GM10248 (cell line): ENCODE measurements at places on chromosomes 12 and 14.
A peak's percentile ranks its signal among the peaks of the same experiment; 100 is the strongest.

- DNase-seq, result no peak
Measured at GRCh38 chr12:127336416-127336815, 930.6 kb upstream of the TMEM132C start.

DNA sequence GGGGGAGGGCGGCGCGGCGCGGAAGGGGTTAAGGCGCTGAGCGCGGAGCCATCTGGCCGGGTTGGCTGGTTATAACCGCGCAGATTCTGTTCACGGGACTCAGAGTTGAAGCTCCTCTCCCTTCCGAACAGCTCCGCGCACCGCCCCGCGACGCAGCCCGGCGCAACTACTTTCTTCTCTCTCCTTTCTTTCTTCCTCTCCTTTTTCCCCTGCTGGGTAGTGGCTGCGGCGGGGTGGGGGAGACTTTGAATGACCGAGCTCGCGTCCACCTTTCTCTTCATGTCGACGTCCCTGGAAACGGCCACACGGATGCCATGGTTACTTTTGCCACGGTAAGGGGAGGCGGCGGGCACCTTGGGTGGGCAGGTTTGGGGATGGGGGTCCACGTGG, at the start of gene NTF3:
Gene NTF3 (plus strand): TSS at position 98 of the 390 bp plus-strand sequence. CDS start 217 bp downstream, at position 315.
- DNase-seq, result no peak

GRCh38 chr12:65891219-65891618, 66.9 kb downstream of the HMGA2 start:
- no peak for DNase-seq

GRCh38 chr12:29782871-29783772, 620 bp downstream of the TMTC1 start:
- no peak for DNase-seq

GRCh38 chr12:68977909-68978610, 45.1 kb upstream of the CPM start:
- DNase-seq, result no peak

DNA sequence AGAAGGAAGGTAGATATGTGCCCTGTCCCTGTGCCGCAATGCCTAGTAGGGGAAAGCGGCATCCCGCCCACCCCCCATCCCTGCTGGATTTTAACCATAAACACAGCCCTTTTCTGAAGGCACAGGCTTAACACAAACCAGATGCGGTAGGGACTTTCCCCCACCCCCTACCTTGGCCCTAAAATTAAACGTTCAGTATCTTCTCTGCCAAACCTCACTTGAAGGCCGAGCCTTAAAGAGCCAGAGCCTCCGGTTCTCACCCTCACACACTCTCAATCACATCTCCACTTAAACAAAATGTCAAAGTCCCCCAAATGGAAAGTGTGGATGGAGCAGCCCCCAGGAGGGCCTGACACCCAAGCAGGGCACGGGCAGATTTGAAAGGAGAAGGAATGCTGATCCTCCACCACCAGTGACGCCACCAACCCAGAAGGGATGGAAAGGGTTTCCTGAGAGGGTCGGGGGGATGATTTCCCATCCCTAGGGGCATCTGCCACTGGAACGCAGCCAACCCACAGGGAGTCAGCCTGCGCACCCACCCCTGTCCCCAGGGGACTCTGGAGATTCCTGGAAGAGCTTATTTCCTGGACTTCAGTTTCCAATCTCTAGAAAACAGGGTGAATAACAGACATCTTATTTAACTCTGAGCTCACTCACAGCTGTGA, 26.4 kb downstream of the ACTN1 start:
- DNase-seq, result no peak

DNA sequence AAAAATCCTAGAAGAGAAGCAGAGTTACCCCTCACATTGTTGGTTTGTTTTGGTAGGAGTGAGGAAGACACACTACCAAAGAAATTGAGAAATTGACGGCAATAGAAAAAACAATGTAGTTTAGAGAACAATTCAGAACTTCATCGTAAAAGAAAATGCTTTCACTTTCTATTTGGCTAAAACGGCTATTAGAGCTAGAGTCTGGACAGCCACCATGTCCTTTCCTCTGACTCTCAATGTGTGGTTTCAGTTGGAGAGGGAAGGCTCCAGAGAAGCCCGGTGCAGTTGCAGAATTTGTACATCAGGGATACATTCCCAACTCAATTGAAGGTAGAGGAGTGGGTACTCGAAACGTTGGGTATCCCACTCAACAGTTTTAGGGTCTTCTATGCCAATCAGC, 535.3 kb downstream of the GALC start:
- DNase-seq, result no peak

- DNase-seq, result peak; percentile 58
Measured at GRCh38 chr12:113088971-113089756, 32.6 kb downstream of the DTX1 start.

GRCh38 chr14:65413739-65414045, 1.2 kb downstream of the FUT8 start:
- no peak for DNase-seq

DNA sequence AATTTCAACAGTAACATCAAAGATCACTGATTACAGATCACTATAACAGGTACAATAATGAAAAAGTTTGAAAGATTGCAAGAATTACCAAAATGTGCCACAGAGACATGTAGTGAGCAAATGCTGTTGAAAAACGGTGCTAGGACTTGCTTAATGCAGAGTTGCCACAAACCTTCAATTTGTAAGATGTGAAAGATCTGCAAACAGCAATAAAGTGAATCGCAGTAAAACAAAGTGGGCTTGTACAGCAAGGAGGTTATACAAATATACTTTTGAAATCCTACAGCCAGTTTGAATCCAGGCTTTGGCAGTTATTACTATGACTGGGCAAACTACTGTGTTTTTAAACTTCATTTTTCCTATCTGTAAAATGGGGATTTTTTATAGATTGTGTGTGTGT, 1.0 kb upstream of the PLEKHA5 start:
- DNase-seq, result no peak

DNA sequence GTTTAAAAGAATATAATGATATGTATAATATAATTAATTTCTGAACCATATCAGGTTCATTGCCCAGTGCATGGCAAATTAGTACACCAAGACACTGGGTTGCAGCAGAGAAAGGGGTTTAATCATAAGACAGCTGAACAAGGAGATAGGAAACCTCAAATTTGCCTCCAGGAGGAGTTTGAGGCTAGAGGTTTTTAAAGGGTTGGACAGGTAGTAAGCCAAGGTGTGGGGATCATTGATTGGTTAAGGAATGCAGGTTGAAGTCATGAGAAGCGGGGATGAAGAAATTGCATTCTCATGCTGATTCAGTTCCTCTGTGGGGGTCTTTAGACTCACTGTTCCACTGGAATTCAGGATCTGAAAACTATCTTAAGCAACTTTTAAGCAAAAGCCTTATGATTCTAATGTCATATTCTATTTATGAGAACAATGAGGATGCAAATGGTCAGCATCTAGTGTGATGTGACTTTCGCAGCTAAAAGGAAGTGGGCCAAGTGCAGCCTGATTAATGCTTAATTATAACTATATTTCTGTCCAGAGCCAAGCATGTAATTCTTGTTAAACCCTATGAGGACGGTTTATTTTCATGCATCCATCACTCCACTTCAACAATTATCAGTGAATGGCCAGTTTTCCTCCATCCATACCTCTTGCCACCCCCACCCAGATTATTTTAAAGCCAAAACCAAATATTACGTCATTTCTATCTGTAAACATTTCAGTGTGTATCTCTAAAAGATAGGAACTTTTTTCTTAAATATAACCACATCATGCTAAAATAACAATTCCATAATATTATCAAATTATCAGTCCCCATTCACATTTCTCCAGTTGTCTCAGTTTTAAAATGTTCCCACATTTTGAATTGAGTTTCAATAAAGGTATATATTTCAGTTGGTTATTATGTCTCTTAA, 14.9 kb downstream of the RNF212B start:
- DNase-seq, result no peak

DNA sequence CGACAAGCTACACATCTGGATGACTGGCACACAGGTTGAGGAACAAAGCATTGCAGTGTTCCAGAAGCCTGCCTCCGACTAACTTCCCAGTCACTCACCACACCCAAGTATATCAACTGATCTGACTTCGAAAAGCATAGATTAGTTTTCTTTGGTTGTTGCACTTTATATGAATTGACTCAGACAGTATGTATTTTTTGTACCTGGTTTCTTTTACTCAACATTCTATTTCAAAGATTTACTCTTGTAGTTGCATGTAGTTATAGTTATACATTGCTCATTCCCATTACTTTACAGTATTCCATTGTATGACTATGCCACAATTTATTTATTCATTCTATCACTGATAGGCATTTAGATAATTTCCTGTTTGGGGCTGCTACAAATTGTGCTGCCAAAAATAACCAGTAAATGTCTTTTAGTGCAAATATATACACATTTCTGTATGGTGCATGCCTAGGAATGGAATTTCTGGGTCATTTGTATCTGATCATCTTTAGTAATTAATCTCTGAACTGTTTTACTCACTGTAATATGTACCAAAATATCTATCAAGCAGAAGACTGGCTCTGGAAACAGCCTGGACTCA, 17.8 kb downstream of the PLCZ1 start:
- DNase-seq, result no peak

- DNase-seq, result peak; percentile 30
Measured at GRCh38 chr14:78933948-78934524, 763.9 kb downstream of the NRXN3 start.

- DNase-seq, result no peak
Measured at GRCh38 chr14:93114713-93115068, 1.0 kb downstream of the ITPK1 start.

GRCh38 chr14:97975962-97976361, 1178.8 kb downstream of the VRK1 start:
- DNase-seq, result no peak

- no peak for DNase-seq
Measured at GRCh38 chr14:34980337-34980900, 2.4 kb upstream of the SRP54 start.

- DNase-seq, result peak; percentile 76
Measured at GRCh38 chr12:9039397-9039977, 50.1 kb downstream of the KLRG1 start.

DNA sequence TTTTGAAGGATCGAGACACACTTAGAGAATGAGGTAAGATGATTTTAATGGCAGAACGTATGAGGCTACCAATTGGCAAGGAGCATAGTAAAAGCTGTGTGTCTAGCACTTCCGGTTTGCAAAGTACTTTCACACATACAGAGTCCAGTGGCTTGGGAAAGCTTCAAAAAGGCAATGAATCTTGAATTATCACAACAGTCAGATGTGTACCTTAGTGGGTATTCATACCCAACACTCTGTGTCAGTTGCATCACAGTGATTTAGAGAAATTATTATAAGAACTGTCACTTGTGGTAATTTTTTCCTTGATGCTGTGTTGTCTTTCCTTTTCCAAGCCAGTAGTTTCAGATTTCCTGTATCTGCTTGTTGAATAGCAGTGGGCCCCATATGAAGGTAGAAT, 424.1 kb downstream of the PCNX1 start:
- no peak for DNase-seq

- no peak for DNase-seq
Measured at GRCh38 chr12:57166971-57167371, 19.6 kb upstream of the LRP1-AS start.

GRCh38 chr14:105641075-105641937, 114.9 kb downstream of the TMEM121 start:
- no peak for DNase-seq

DNA sequence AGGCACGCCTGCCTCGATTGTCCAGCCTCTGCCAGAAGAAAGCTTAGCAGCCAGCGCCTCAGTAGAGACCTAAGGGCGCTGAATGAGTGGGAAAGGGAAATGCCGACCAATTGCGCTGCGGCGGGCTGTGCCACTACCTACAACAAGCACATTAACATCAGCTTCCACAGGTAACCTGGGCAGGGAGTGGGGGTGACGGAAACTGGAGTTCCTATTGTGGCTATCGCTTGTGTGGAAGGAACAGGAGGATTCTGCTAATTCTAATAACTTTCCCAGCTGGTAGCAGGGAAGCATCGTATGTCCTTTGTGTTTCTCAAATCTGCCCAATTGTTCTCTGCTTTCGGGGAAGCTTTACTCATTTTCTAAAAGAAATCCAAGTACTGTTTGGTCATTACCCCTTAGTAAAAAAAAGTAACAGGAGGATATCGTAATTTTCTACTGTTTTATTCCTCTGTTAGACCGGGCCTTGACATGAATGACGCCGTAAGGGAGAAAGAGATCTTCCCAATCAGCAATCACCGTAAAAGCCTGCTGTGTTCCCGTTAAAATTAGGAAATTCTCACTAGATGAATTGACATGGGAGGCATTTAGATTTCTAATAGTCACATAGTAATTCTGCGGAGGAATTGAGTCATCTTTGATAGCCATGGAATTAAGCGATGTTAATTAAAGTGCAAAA, 449 bp downstream of the THAP2 start:
- DNase-seq, result no peak

DNA sequence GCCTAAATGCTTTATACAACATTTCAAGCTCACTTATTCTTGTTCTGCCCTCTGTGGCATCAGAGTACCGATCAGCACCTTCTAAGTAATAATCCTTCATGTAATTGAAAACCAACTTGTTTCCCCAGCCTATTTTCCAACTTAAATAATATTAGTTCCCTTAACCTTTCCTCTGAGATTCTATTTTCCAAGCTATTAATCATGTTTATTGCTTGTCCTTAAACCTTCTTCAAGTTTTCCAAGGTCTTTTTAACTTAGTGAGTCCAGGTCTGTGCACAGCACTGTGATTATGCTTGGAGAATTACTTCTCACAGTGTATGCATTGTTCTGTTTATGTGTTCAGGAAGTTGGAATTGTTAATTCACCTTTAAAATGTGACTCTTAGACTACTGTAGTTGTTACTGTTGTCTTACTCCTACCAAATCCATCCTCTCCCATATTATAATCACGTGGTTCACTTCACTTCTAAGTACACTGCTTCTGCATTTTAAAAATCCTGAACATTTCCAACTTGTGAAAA, 1039.3 kb upstream of the FOXG1 start:
- no peak for DNase-seq

DNA sequence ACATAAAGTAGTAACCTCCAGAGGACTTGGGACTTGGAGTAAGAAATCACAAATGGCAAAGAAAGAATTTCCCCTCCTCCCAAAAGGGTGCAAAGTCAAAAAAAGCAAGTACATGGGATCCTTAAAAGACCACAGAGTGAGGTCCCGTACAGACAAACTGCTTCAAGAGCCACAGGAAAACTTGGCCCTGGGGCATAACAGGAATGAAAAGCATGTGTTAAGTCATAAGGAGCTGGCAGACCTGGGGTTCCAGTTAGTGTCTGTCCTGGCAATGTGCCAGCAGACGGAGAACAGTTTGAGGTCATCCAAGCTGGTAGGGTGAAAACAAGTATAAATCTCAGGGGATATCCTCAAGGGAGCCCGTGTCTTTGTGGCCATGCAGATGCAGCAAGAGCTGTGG, 73.2 kb downstream of the HSD17B6 start:
- no peak for DNase-seq

GRCh38 chr12:88496891-88497371, 83.3 kb downstream of the KITLG start:
- no peak for DNase-seq

DNA sequence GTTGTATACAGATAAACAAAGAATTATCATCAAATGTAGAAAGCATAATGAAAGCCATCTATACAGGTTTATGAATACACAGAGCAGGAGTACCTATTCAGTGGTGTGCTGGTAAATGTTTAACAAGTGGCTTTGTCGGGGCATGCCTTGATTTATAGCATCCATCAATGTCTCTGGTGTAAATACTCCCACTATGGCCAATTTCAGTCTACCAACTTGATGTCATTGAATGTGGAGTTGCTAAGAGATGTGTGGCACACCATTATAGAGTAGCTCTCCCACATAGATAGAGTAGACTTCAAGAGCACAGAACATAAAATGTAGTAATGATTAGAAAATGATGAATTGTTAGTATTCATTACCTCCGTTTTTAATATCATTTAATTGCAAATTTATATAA, 9.3 kb downstream of the GRIP1 start:
- no peak for DNase-seq

GRCh38 chr12:43282106-43282505, 269.9 kb downstream of the ADAMTS20 start:
- no peak for DNase-seq
